Endothelial cell (in vitro differentiated cells): ENCODE measurements at places on chromosomes 5 and 9.

DNA sequence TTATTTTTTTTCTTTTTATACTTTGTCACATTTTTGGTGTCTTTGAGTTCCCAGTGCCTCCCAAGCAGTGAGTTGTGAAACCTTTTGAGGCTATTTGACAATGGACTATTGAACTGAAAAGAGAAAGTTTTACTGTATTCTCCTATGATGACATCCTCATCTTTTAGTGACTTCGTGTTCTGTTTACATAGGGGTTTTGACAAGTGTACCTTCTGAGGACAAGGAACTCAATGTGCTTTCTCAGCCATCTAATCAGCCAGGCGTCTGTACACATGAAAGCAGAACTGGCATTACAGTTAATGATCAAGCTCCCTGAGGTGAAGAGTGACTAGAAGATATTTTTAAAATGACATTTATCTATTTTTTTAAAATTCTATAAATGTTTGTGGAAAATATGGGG lies 175.5 kb downstream of the ANXA1 start:
- no peaks in the 10 kb centered on the region for H3K36me3 ChIP-seq
- no peaks in the 10 kb centered on the region for H3K27me3 ChIP-seq
- H3K27ac ChIP-seq, result no peak overlapping the region
- no peak for DNase-seq
- no peaks in the 10 kb centered on the region for H3K4me1 ChIP-seq

DNA sequence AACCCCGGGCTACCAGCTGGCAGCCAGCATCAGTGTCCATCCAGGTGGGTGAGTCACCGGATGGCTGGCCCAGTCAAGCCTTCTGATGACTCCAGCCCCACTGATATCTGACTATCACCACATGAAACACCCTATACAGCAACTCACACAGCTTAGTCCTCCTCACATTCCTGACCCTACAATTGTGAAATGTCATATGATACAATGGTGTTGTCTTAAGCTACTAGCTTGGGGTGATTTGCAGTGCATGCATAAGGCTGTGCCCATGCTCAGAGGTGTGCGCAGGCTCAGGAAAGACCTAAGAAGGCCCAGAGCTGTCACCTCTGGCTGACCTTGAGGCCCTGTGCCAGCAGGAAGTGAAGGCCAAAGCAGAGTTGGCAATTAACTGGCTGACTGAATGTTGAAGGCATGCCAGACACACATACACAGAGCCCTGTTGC lies 21.5 kb upstream of the SEMA4D start:
- H3K4me1 ChIP-seq, result peaks cover 24% of the 10 kb centered on the region
- H3K4me3 ChIP-seq, result no peak overlapping the region
- peaks cover under 1% of the 10 kb centered on the region for H3K27me3 ChIP-seq
- no peaks in the 10 kb centered on the region for H3K36me3 ChIP-seq
- no peak overlapping the region for H3K27ac ChIP-seq

DNA sequence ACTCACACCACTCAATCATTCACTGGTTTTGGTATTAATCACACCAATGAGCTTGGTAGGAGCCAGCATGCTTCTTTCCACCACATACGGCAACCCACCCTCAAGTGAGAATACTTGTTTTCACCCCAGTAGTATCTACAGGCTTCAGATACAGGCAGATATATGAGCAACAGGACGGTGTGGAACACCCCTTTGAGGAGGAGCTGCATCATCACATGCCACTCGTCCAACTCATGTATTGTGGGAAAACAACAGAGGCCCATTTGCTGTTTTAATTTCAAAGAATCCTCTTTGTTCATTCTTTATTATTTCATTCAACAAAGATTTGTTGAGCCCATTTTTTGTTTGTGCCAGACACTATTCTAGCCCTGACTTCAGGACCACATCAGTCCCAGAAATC lies 46.0 kb downstream of the RORB start:
- no peaks in the 10 kb centered on the region for H3K27me3 ChIP-seq
- H3K4me3 ChIP-seq, result no peak overlapping the region
- DNase-seq, result no peak

DNA sequence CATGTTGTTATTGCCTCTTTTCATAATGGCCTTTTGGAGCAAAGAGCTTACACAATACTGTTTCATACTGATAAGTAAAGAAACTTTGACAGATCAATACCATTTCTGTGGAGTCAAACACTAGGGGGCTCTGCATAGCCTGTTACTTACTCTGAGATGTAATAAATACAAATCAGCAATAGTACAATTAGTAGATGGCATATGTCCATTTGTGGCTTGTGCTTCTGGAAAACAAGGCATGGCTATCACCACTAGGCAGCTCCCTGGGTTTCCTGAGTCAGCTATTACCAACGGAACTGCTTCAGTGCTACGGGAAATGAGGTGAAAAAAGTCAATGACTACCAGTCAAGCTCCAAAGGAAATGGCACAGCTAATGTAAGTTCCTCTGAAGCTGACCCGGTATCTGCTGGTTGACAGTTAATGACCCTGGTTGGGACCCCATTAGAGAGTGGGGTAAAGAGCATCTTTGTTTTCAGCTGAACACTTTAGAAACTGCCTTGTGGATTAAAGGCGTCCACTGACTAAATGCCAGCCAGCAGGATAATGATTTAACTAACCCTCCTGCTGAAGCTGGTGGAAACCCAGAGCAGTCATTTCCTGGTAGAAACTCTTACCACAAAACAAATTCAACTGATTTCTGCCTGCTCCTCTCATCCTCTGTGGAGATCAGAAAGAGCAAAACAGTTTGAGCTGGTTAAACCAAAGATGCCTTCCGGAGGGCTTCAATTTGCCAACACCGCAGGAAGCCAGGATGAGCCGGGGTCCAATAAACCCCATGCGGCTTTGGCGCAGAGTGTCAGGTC lies 69.0 kb upstream of the FAM169A start:
- DNase-seq, result peak; percentile 8
- H3K36me3 ChIP-seq, result no peaks in the 10 kb centered on the region
- H3K27me3 ChIP-seq, result peaks cover 1% of the 10 kb centered on the region
- peak overlapping the region; percentile 0 for H3K4me3 ChIP-seq
- peak overlapping the region; percentile 75 for H3K27ac ChIP-seq

GRCh38 chr5:15004506-15004905 lies 132.9 kb upstream of the ANKH start:
- no peaks in the 10 kb centered on the region for H3K27me3 ChIP-seq
- H3K27ac ChIP-seq, result no peak overlapping the region
- H3K4me3 ChIP-seq, result no peak overlapping the region
- DNase-seq, result no peak

DNA sequence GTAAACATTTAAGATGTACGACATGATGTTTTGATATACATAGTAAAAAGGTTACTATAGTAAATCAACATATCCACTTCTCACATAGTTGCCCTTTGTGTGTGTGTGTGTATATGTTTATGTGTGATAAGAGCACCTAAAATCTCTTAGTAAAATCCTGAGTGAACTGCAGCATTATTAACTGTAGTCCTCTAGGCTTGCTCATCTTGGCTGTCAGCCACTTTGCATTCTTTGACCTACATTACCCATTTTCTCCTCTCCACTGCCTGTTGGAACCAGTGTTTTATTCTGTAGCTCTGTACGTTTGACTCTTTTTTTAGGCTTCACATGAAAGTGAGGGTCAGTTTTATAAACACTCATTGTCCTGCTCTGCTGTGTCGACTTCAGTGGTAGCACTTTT lies 24.4 kb downstream of the C5orf22 start:
- no peak overlapping the region for H3K27ac ChIP-seq
- no peak overlapping the region for H3K4me3 ChIP-seq
- no peaks in the 10 kb centered on the region for H3K27me3 ChIP-seq
